ENCODE measurements at places on chromosomes 1 and 21.

DNA sequence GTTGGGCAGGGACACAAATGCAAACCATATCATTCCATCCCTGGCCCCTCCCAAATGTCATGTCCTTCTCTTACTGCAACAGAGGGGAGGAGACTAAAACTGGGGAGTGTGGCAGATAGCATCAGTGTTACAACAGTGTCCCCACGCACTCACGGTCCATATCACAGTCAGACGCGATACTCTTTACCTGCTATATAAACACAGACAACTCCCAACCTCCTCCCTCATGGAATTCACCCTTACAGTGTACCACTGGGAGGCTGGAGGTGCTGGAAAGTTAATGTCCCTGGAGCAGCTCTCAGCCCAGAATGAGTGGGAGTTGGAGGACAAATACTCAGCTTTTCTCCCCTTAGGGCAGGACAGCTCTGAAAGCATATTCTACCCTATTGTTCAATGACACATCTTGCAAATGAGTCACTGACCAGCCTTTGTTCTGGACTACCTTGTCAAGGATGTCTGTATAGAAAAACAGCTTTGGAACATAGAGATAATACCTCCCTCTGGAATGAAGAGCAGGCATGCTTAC, 445.9 kb downstream of the SETD4 start:
- no peak for DNase-seq

GRCh38 chr1:183730886-183731573, 73.9 kb upstream of the RGL1 start:
- DNase-seq: no peak

DNA sequence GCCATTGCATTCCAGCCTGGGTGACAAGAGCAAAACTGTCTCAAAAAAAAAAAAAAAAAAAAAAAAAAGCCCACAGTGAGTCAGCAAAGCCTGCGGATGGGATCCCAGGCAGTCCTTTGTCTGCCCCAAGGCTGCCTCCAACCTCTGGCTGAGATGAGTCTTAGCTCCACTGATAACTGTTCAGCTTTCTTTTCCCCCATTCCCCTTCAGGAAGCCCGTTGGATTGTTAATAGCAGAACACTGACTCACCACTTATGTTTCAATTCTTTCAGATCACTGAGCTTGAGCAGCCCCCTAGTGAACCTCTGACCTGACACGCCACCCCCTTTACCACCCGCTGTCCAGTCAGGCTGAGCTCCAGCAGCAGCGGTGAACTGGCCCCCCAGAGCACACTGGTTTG, 57.5 kb downstream of the ERG start:
- DNase-seq: no peak

GRCh38 chr1:53627666-53628065, 111.3 kb downstream of the GLIS1 start:
- DNase-seq: no peak

DNA sequence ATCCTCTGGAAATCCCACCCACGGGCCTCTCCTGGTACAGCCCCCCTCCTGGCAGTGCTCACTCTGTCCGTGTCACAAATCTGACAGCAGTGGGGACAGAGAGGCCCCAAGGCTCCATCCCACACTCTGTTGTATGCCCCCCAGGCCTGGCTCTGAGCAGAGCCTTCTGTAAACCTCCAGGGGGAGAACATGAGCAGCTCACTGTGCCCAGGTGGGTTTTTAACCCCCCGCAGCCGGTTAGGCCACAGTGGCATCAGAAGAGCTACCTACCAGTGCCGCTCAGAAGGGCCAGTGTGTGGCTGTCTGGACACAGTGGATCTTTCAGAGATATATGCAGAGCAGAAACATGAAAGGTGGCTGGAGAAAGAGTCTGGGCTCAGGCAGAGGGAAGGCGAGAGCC, 12.0 kb upstream of the GPR153 start:
- no peak for DNase-seq

- DNase-seq: no peak
Measured at GRCh38 chr1:114310695-114311271, 157.1 kb upstream of the SYT6 start.

DNA sequence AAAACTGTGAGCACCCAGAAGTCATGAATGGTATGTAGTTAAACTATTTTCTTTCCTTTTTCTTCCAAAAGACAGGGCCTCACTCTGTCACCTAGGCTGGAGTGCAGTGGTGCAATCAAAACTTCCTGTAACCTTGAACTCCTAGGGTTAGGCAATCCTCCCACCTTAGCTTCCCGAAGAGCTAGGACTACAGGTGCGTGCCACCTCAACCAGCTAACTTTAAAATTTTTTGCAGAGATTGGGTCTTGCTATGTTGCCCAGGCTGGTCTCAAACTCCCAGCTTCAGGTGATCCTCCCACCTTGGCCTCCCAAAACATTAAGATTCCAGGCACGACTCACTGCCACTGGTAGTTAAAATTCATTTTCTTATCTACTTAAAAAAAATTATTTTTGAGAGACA, 62.5 kb downstream of the GATAD2B start:
- DNase-seq: no peak

GRCh38 chr1:206679738-206680211, 4.9 kb upstream of the MAPKAPK2 start:
- no peak for DNase-seq

GRCh38 chr21:23729331-23729730, 1878.0 kb downstream of the MRPL39 start:
- no peak for DNase-seq

DNA sequence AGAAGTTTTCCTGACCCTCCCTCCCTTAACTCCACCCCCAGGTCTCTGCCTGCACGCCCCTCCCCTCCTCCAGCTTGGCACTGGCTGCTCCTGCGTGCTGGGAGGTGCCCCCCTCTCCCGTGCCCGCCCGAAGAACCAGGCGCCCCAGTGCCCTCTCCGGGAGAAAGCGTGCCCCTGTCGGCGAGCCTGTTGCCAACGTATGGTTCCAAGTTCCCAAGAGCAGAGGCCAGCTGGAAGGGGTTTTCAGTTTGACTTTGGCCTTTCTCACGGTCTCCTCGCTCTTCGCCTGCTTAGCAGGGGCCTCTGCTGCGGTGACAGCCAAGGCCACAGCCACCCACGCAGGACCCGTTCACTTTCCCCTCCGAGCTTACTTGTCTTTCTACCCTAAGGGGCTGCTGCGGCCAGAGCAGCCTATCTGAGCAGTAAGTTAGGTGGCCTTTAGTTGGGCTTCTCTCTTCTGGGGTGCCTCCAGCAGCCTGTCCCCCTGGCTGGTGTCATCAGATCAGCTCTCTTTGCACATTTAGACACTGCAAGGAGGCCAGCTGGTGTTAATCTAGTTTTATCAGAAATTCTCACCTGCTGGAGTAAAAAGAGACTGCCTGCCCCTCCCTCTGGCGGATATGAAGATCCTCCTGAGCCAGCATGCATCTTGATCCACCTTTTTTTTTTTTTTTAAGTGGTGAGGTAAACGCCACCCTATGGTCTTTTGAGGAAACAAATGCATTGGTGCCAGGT, 1.5 kb downstream of the STUM start:
- peak; percentile 55 for DNase-seq

DNA sequence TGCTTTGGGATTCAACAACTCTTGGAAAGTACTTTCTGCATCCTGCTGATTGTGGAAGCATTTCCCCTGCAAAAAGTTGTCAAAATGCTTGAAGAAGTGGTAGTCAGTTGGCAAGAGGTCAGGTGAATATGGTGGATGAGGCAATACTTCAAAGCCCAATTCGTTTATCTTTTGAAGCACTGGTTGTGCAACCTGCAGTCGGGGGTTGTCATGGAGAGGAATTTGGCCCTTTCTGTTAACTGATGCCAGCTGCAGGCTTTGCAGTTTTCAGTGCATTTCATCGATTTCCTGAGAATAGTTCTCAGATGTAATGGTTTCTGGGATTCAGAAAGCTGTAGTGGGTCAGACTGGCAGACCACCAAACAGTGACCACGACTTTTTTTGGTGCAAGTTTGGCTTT, 47.6 kb upstream of the GJA5 start:
- no peak for DNase-seq

- no peak for DNase-seq
Measured at GRCh38 chr1:168099337-168099801, 37.4 kb downstream of the GPR161 start.

DNA sequence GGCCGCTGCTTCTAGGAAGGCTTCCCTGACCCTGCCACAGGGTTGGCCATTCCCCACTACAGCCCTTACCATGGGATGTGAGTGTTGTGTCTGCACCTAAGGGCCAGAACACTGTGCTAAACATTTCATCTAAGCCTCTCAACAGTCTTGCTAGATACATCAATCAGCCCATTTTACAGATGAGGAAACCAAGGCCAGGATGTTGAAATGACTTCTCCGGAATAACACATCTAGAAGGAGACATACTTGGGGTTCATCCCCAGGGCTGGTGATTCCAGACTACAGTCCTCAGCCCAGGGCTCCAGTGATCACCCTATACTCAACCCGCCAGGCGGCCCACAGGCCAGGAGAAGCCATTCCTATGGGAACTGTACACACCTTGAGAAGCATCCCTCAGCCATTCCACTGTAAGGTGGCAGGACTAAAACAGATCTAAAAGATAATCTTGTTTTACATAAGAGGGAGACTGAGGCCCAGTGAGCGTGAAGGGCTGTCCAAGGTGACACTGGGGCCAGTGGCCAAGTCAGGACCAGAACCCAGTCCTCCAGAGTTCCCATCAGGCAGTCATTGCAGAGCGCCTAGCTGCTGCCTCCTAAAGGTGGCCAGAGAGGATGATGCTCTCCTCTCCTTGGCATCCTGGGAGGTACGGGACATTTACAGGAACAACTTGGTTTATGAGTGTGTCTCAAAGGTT, 119.5 kb downstream of the GLIS1 start:
- no peak for DNase-seq
